ENCODE measurements at places on chromosomes 11 and 22. TPM values are rescaled to one million over a fixed set of nuclear protein-coding genes. Genes with fewer than 3 reads are reported as not detected.

VPREB1 gene
- total RNA-seq: not detected

DNA sequence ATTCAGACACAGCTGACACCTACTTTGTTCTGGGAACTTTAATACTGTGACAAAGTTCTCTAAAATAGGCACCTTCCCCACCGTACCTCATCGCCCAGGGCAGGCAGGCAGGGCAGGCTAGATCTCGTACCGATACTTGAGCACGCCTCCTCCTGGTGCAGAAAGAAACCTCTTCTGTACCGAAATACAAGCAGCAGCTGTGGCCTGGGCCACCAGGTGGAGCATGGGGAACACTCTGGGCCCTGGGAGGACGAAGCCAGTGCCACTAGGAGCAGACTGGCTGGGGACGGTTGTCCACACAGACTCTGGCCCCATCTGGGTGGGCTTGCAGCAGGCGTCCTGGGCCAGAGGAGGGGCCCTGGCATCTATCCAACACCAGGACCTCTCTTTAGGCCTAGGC lies 12.8 kb downstream of the PMM1 start:
- H3K4me3 ChIP-seq: no peak overlapping the region
- peaks cover 5% of the 10 kb centered on the region for H3K36me3 ChIP-seq
- no peaks in the 10 kb centered on the region for H3K27me3 ChIP-seq

TRIM48 gene
- total RNA-seq: not detected

SLC17A6 gene
- not detected for total RNA-seq

DNA sequence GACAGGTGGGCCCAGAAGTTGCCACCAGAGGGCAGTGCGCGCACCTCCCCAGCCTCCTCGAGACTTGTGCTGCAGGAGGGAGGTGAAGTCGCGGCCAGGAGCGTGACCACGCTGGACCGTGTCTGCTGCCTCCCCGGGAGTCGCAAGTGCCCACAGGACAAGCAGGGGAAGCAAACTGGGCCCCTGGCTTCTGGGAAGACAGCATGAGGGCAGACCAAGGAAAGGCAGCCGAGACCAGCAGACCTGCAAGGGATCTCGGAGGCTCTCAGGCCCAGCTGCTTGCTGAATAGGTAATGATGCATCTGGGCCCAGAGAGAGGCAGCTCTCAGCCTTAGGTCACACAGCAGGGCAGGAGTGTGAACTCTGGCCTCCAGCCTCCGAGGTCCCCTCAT lies 17.0 kb upstream of the IL2RB start:
- H3K27me3 ChIP-seq: no peaks in the 10 kb centered on the region
- peak overlapping the region; percentile 77 for H3K4me3 ChIP-seq
- no peaks in the 10 kb centered on the region for H3K36me3 ChIP-seq
- H3K27ac ChIP-seq: peak overlapping the region; percentile 89

DNA sequence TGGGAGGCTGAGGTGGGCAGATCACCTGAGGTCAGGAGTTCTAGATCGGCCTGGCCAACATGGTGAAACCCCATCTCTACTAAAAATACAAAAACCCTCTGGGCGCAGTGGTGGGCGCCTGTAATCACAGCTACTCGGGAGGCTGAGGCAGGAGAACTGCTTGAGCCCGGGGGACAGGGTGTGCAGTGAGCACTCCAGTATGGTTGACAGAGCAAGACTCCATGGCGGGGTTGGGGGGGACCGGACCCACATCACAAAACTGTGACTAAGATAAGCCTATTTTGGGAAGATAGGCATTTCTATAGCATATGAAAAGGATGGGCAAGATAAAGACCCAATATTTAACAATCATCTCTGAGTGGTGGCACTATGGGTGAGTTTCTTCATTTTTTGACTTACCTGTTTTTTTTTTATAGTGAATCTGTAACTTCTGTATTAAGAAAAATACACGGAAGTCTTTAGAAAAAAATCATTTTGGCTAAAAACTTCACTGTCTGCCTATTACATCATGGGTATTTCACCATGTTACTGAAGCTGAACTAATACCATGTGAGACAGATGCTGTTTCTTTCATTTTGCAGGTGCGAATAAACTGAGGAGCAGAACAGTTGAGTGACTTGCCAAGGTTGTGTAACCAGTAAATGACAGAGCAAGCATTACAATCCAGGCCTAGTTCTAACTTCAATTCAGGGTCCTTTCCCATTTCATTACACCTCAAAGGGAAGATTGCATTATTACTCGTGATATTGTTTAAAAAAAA lies 2.5 kb downstream of the CELF1 start:
- no peak for DNase-seq
- no peaks in the 10 kb centered on the region for H3K27me3 ChIP-seq
- peak overlapping the region; percentile 97 for H3K4me3 ChIP-seq
- peaks cover 9% of the 10 kb centered on the region for H3K36me3 ChIP-seq
- H3K27ac ChIP-seq: peak overlapping the region; percentile 91

DNA sequence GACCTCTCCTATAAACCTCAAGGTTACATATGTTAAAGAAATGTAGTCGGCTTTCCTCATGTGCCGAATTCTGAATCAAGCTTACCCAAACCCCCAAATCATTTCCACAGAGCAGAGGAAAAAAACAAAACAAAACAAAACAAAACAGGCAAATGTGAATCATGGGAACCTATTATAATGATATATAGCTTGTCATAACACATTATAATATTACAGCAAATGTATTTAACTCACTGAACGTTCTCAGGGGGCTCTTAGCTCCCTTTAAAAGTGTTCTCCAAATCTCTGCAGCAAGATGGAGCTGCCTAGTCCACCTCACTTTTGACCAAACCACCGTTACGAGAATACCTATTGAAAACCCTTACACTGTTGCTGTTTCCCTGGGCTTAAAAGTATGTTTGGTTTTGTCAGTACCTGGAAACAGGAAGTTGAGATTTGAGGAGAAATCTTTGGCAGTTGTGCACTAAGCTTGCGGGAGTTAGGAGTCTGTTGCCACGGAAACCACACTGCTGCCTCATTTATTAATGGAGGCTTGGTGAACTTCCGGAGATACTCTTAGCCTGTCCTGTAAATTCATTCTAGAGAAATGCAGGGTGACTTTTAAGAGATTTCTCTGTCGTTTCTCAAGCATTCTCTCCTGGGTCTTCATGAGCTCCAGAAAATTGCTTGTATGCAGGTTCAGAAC lies 167.0 kb upstream of the RASSF10 start:
- H3K4me1 ChIP-seq: no peaks in the 10 kb centered on the region
- peaks cover 23% of the 10 kb centered on the region for H3K27me3 ChIP-seq
- no peak overlapping the region for H3K27ac ChIP-seq
- no peak overlapping the region for H3K4me3 ChIP-seq
